ENCODE measurements at places on chromosomes 12 and 14. TPM values are rescaled to one million over a fixed set of nuclear protein-coding genes. Genes with fewer than 3 reads are reported as not detected.

DNA sequence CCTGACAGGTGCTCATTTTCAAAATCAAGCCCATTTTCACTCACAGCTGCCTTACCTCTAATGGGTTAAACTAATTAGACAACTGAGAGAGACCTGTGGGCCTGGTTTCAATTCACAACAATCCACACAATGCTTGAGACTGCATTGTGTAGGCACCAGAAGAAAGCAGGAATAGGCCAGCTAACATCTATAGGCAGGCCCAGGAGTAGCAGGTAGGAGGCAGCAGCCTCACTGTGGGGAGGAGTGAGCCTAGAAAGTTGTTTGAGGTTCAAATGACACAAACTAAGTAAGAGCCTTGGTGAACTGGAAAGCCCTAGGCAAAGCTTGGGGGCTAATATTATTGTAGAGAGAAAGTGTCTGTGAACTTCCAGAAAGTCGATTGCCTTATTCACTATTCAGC lies 289.5 kb upstream of the CCDC196 start:
- no peak for DNase-seq

DNA sequence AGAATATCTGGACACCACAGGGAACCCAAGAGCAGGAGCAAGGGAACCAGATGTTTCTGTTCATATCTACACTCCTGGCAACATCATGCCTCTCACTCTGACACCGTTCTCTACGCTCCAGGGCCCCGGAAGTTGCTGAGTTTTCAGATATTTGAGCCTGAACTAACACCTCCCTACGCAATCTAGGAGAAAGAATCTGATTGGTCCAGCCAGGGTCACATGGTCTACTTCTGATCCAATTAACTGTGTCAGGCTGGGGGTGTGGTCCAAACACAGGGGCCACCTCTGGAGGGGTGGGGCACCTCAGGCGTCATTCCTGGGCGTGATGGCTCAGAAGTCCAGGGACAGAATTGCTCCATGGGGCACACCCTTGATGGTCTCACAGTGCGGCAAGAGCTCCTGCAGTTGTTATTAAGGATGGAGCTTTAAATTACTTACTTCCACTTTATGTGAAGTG lies 165.5 kb downstream of the PTPN11 start:
- DNase-seq: no peak

ARHGDIB gene
- 61.3 TPM for total RNA-seq

DNA sequence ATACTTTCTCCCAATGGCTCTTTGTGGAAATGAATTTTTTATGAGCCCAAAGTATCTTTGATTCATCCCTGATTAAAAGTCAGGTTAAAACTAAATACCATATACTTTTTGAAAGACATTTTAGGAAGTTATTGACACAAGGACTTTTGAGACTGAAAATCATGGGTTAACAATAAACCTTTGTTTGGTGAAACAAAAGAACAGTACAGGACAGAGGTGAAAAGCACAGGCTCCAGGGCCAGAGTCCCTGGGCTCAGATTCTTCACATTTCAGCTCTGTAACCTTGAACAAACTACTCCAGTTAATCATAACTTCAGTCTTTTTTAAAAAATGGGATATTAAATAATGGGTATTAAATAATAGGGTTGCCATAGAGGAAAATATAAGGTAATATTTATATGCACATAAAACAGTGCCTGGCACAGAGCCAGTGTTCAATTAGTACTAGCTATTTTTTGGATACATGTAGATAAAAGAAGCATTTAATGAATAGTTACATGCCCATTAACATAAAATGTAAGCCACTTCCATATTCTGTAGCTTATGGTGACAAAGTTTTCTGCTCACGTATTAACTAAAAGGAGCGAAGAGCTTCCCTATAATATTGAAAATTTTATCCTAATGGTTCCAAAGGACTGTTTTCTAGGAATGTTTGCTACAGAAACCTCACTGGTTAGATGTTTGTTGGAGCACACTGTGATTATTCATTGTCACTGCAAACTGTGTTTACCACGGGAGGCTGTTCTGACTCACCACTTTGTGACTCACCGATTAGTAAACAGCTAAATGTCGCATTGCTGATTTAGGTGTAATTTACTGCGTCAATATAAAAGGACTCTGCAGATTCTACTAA lies 255.4 kb downstream of the DAD1 start:
- DNase-seq: no peak

CD163L1 gene
- total RNA-seq: 194 TPM

DNA sequence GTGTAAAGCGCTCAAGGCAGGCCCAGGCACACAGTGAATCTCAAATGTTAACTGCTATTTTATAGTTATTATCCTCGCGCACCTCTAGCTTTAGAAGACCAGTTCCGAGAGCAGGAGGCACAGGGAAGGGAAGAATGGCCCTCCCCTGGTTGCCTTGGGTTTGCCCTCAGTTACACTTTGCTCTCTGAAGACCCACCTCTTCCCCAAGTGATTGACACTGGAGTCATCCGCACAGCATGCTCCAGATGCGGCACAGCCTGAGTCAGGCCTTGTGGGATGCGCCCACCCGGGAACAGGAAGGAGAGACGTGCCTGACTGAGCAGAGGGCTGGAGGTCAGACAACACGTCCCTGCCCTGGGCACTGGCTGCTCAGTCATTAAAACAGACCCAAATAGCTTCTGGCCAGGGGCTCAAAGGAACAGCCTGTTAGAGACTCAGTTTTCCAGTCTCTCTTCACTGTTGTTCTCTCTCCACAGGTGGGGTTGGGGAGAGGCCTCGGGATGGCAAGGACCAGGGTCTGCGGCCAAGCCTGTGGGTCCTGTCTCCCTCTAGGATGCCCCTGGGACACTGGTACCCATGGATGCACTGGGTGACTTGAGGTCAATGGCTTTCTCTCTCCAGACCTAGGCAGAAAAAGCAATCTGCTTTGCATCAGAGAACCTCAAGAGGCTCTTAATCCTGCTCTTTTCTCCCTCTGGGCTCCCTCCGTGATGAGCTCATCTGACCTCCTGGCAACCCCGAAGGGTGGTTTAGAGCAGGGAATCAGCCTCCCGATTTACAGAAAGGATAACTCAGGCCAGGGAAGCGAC lies 13.6 kb upstream of the MLXIP start:
- no peak for DNase-seq

ASPG gene
- 1.2 TPM for total RNA-seq

C12orf54 gene
- total RNA-seq: not detected

DNA sequence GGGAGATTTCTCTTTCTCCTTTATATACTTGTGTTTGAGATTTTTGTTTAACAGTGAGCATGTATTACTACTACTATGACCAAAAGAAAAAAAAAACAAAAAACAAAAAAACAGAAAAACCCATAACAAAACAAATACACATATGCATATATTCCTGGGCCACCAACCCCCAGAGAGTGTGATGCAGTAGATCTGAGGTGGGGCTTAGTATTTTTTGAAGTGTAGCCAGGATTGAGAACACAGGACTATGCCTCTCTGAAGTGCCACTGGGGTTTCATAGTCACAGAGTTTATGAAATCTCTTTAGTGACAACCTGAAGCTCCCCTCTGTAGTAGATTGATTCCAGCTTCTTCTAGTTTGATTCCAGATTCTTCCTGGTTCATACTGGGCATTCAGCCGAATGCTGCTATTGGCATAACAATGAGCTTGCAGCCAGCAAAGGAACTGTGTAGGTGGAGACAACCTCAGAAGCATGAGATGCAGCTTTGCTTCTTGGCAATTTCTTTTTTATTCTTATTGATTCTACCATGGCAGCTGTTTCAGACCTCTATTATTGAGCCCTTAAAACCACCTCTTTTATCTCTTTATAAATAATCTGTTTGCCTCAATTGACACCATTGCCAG lies 15.5 kb upstream of the ANO4 start:
- no peak for DNase-seq

- no peak for DNase-seq
Measured at GRCh38 chr14:20477211-20477876, 8.1 kb downstream of the PNP start.

- no peak for DNase-seq
Measured at GRCh38 chr12:1470051-1470450, 124.3 kb downstream of the FBXL14 start.

- DNase-seq: no peak
Measured at GRCh38 chr14:54147758-54148157, 191.1 kb upstream of the BMP4 start.

DNA sequence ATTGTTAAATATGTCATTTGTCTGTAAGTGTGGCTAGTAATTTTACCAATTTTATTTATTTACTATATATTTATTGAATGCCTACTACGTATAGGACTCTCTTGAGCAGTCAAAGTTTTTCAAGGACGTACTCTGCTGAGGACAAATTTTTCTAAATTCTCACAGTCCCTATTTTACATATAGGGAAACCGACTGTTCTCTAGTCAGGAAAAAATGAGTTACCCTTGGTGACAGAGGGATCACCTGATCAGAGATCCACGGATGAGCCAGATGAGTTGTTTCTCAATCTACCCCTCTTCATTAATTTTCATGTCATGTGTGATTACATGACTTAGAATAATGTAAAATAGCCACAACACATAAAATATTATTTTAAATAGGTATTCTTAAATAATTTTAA lies 96.2 kb upstream of the SLC38A2 start:
- no peak for DNase-seq

SPTSSA gene
- total RNA-seq: 18.1 TPM

DNA sequence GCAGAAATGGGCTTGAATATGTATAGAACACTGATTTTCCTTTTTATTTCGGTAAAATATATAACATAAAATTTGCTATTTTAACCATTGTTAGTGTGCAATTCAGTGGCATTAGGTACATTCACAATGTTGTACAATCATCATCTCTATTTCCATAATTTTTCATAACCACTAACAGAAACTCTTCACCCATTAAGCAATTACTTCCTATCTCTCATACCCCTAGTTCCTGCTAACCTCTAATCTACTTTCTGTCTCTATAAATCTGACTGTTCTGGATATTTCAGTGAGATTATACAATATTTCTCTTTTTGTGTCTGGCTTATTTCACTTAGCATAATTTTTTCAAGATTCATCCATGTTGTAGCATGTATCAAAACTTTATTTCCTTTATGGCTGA lies 8.9 kb upstream of the RNF212B start:
- no peak for DNase-seq

DNA sequence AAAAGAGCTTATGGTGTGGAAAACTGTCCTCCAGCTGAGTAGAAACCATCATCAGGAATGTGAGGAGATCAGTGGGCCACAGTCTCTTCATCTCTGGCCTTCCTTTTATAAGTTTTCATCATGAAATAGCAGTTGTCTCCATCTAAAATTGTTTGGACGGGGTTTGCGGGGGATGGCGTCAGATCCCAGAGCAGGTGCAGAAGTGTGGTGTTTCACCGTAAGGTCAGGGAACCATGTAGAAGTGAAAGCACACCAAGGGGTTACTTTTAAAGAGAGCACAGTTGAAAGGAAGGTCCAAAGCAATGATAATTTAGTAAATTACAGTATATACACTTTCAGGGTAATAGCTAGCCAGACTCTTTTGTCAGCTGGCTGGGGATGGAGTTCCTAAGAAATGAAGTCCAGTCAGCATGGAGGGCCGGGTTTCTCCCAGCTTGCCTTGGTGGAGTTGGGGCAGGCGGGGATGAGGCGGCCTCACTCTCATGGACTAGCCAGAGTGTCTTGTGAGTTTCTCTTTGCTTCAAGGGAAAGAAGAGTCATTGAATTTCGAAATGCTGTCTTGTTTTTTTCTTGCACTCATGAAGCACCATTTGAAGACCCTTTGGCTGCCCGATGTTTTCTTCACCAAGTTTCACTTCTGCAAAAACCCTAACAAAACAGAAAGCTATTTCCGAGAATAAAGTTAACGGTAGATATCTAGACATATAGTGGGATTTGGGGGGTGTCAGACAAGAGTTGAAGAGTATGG lies 100.6 kb downstream of the ETV6 start:
- DNase-seq: no peak

GRCh38 chr12:57031138-57031725 lies 14.9 kb upstream of the TAC3 start:
- DNase-seq: no peak

GZMB gene
- 1.1 TPM for total RNA-seq

- no peak for DNase-seq
Measured at GRCh38 chr12:113880988-113881962, 84.8 kb downstream of the RBM19 start.

GRCh38 chr12:115506822-115507559 lies 770.5 kb downstream of the MED13L start:
- DNase-seq: no peak

GRCh38 chr12:50574601-50575348 lies 70.0 kb downstream of the DIP2B start:
- DNase-seq: no peak

Measured in Peyer's patch (tissue), 4 donors.